ENCODE measurements at places on chromosomes 3 and 15.

- DNase-seq = no peak
Measured at GRCh38 chr15:66249605-66250174, 3.9 kb downstream of the MEGF11 start.

DNA sequence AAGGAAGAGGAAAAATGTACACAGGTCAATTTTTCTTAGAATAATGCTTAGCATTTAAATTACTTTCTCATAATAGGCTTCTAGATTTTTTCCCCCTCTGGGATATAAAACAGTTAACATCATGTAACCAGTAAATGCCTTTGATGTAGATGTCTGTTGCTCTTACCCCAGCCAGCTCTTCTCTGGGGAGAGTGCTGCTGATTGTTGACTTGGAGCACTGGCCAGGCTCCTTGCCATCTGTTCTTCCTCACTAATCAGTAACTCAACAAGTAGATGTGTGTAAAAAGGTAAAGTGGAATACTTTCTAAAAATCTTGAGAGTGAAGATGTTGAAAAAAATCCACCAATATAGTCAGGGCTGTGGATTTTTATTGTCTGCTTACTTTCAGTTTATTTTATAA, 42.2 kb downstream of the RIOX2 start:
- no peak for DNase-seq

DNA sequence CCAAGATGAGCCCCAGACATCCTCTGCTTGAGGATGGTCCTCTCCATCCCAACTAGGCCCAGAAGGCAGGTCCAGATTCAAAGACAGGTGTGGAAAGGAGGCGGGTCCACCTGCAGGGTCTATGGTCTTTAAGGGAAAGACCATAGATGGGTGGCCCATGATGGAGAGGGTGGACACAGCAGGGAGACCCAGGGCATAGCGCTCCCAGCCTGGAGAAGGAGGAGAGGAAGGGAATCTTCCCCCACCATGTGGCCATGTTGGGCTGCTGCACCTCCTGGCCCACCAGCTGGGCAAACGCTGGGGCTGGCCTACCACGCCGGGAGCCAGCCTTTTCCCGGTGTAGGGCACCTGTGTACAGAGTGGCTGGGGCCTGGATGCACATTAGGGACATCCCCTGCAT, 265.2 kb upstream of the TLE3 start:
- DNase-seq = peak; percentile 75

- no peak for DNase-seq
Measured at GRCh38 chr15:49887659-49888322, 231.2 kb downstream of the ATP8B4 start.

DNA sequence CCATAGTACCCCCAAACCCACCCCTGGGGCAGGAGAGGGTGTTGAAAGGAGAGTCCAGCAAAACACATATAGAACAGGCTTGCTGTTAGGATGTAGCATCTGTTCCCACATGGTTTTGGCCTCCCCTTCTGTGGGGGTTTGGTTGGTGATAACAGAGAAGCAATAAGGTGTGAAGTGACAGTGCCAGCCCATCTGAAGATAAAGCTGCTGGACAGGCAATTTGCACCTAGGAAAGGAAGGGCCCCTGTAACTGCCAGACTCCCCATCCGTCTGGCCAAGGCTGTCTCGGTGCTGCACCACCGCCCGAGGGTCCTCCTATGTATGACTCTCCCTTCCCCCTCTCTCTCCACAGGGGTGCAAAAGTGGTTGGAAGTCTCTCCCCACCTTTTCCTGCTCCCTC, 94.5 kb upstream of the OXTR start:
- no peak for DNase-seq

- DNase-seq = no peak
Measured at GRCh38 chr3:177981576-177981975, 554.7 kb upstream of the KCNMB2 start.

DNA sequence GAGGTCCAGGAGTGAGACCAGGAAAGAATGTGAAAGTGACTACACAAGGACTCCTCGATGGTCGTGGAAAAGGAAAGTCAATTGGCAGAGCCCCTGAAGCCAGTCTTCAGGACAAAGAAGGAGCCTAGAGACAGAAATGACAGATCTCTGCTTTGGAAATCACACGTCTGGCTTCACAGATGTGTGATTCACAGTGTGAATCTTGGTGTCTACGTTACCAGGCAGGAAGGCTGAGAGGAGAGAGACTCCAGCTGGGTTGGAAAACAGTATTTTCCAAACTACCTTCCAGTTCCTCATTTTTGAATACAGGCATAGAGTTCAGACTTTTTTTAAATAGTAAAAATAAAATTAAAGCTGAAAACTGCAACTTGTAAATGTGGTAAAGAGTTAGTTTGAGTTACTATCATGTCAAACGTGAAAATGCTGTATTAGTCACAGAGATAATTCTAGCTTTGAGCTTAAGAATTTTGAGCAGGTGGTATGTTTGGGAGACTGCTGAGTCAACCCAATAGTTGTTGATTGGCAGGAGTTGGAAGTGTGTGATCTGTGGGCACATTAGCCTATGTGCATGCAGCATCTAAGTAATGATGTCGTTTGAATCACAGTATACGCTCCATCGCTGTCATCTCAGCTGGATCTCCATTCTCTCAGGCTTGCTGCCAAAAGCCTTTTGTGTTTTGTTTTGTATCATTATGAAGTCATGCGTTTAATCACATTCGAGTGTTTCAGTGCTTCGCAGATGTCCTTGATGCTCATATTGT, 6.0 kb downstream of the CCR2 start:
- DNase-seq = no peak

GRCh38 chr3:193297421-193297820, 56.4 kb downstream of the PLAAT1 start:
- no peak for DNase-seq

GRCh38 chr15:48596415-48596814, 49.1 kb downstream of the FBN1 start:
- DNase-seq = no peak

DNA sequence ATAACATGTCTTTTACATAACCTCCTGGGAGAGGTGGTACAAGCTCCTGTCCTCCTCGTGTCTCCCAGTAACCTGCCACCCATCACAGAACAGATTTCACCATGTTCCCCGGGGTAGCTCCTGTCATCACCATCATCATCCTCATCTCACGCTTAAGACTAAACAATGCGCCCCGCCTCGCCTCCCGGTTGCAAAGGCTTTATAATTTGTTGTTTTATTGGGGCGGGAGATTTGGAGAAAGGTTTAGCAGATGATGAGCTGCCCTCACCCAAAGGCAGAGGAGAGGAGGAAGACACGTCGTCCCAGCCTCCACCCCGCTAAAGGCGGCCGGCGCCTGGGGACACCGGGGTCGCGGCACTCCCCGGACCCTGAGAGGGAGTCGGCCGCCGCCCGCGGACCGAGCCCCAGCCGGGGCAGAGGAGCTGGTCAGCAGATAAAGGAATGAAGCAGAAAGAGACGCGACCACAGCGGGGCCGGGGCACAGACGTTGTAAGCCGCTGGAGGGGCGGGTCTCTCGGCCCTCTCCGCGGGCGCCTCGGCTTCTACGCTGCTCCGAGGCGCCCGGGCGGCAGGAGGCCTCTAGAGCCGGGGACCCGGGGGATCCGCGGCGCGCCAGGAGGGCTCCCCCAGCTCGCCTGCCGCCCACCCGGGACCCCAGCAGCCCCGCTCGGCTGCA, 589 bp downstream of the HERC1 start:
- DNase-seq = peak; percentile 31

DNA sequence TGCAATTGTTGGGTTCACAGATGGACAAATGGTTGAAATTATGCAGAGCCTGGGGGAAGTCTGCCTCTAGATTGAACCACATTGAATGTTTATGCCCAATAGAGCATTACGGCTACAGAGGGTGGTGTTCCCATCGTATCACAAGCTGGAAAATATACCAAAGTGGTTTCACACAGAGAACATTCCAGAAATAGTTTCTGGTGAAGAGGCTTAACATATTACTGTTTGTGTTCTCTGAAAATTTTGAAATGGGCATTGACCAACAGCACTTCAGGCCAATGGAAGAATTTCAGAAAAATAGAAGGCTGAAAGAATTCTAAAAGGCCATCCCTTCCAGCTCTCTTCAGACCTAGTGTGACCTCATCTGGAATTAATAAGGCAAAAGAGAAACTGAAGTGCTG, 203.9 kb downstream of the NEK10 start:
- DNase-seq = no peak

DNA sequence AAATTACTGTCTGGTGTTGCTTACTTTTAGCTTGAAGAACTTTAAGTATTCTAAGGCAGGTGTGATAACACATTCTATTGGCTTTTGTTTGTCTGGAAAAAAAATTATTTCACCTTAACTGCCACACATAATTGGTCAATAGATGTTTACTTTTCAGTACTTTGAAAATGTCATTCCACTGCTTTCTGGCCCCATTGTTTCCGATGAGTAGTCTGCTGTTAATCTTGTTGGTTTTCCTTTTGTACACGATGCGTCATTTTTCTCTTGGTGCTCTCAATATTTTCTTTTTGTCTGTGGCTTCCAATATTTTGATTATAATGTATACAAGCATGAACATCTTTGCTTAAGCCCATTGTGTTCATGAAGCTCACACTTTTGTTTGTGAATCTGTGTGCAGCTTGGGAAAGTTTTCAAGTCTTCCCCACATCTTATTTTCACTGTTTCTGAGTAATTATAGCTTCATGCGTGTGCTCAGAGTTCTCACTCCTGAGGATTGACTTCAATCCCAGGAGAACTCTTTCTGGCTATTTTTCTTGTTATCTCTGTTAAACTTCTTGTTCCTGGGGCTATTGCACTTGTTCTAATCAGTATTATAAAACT, 664.7 kb downstream of the IGSF11 start:
- DNase-seq = no peak

- no peak for DNase-seq
Measured at GRCh38 chr3:32872487-32873382, 54.9 kb downstream of the TRIM71 start.

- DNase-seq = no peak
Measured at GRCh38 chr15:25803541-25803940, 59.6 kb downstream of the ATP10A start.

- DNase-seq = no peak
Measured at GRCh38 chr3:158789592-158789991, 12.3 kb upstream of the MFSD1 start.

DNA sequence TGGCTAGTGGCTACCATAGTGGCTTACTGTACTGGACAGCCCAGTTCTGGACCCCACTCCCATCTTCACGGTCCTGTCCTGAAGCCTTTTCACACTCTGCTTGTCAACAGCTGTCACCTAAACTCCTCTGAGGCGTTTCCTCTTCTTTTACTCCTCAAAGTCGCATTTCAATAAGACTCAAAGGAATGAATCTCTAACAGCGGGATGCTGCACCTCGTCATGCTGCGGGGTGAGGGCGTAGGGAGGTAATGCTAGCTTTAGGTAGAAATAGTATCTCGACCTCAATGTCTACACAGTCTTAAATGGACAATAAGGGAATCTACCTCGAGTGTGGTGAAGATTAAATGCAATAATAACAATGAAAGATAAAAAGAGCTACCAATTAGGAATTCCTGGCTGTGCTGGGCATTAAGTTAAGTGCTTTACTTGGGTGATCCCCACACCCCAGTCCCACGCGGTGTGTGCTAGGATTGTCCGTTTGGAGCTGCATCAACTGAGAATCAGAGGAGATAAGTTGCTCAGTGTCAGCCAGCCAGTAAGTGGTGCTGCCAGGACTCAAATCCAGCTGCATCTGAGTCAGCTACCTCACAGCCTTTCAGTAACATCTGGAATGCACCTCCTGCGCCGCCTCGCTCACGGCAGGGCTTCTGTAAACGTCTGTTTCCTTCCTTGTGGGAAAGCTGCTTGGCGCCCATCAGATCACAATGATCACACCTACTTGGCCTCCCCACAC, 14.0 kb downstream of the PLA2G4D start:
- DNase-seq = no peak

- no peak for DNase-seq
Measured at GRCh38 chr3:65588884-65589283, 449.8 kb downstream of the MAGI1 start.

DNA sequence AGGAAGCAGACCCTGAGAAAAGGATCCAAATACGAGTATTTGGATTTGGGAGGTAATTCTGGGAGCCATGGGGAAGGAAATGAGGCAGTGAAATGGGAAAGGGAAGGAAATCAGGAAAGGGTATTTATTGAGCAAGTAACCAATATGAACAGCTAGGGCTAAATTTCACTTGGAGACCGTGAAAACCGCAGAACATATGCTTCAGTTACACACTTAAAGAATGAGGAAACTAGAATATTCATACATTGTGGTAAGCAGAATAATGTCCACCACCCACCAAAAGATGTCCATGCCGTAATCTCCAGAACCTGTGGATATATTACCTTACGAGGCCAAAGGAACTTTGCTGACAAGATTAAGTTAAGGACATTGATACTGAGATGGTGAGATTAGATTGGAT, 63.3 kb downstream of the LRRN1 start:
- no peak for DNase-seq

DNA sequence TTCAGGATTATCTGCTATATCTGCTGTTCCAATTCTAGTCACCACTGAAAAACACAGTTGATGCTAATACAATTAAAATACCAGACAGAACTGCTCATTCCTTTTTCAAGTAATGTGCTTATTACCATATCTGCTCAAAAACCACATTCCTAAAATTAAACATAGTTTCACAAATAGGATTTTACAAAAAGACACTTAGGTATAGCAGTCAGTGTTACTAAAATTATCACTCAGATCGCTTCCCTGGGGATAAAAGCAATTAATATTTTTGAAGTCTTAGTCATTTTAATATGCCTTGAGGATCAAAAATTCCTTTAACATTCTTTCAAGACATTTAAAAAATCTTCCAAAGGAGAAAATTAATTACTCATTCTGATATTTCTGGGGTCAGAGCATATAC, 71.5 kb downstream of the RAD18 start:
- no peak for DNase-seq

GRCh38 chr3:169255511-169255910, 408.0 kb downstream of the MECOM start:
- DNase-seq = no peak

GRCh38 chr15:51095681-51096331, 1.1 kb upstream of the TNFAIP8L3 start:
- DNase-seq = no peak

- DNase-seq = no peak
Measured at GRCh38 chr3:31613177-31613576, 80.5 kb downstream of the STT3B start.

DNA sequence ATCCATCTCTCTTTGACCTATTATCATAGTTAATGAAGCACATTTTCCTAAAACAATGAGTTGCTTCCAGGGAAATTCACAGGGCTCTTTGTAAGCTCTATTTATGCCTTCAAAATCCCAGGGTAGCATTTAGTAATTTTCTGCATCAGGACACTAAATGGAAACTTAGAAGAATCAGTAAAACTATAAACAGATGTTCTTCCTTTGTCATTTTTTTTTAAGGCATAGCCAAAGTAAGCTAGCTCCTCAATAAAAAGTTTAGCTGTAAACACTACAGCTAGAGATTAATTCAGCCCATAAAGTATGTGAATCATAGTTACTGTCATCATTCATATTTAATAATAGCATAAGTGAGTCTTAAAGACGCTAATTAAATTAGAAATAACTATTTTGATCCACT, 79.3 kb downstream of the RPL22L1 start:
- no peak for DNase-seq

GRCh38 chr3:160763073-160763472, 7.0 kb downstream of the PPM1L start:
- no peak for DNase-seq
